ENCODE measurements at places on chromosomes 7 and 10.

DNA sequence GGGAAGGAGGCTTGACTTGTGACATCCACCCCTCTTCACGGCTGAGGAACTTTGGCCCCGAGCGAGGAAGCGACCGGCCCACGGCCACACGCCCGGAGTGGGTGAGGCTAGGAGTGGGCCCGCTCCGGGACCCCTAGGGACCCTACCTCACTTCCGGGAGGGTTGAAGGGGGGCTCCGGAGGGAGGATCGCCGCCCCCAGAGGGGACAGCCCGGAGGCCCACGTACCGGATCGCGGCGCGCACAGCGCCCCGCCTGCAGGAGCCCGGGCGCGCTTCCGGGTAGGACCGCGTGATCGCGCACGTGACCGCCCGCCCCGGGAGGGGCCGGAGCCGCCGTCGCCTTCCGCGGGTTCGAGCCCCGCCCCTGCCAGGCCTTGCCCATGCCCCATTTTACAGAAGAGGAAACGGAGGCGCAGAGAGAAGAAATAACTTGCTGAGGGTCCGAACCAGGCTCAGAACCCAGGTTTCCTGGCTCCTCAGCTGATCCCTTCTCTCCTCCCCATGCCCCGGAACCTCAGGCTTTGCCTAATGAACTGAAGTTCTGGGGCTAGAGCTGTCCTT is at the start of gene HPS1:
Gene HPS1 (minus strand): TSS at position 275 of the 561 bp plus-strand sequence. CDS start 3,695 bp downstream, outside the sequence.
- DNase-seq, result peak; percentile 84

GRCh38 chr7:153682628-153683027 is 369.6 kb upstream of the DPP6 start:
- no peak for DNase-seq

DNA sequence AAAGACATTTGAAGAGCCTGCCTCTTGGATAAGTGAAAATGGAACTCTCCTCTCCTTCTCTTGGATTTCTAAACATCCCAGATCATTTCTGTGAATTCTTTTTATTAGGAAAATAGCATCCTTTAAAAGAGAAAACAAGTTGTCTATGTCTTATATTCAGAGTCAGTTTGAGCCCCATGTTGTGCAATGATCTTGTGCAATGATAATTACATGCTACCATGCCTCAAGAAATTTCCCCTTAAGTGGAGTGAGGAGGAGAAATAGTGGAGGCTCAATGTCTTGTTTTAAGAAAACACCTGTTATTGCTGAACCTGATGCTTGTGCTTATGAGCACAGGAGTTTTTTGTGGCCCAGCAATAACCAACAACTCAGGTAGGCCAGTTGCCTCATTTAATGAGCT is 103.6 kb downstream of the NPSR1 start:
- no peak for DNase-seq

GRCh38 chr10:45404087-45404769 is 30.2 kb downstream of the ALOX5 start:
- DNase-seq, result no peak

GRCh38 chr7:630111-630511 is 96.4 kb upstream of the DNAAF5 start:
- DNase-seq, result no peak

DNA sequence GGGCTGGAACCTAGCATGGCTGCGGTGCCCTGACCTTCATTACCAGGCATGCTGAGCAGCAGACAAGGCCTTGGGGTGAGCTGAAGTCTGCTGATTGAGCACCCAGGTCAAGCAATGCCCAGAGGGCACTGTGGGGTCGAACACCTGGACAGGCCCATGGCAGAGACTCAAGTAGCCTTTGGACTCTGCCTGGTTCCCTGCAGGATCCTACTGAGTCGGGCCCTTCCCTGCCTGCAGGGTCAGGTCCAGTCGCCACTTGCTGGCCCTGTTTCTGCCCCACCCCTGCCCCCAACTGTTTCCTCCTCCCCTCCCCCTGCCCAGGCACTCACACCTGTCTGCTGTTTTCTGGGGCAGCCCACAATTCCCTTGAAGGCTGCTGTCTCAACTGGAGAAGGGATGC is 483.2 kb upstream of the MKI67 start:
- no peak for DNase-seq

- DNase-seq, result no peak
These were observed 159.8 kb downstream of the WNT2 start for GRCh38 chr7:117163101-117163500.

- DNase-seq, result no peak
These were observed 38.7 kb upstream of the MTPAP start for GRCh38 chr10:30387646-30388243.

All from T-helper 2 cell treated with Interferon-gamma antibody and Interleukin-4, amounts not matched to agents 5 μg/mL and 100 μg/mL, for 36 hours (primary cell).